Activated naive CD4-positive, alpha-beta T cell treated with anti-CD3 and anti-CD28 coated beads, Interleukin-2, amount 50 U/mL, for 16 hours (primary cell): ENCODE measurements at places on chromosomes 4 and X.
A peak's percentile ranks its signal among the peaks of the same experiment; 100 is the strongest.

- no peak for DNase-seq
Observed at GRCh38 chr4:183857040-183857439, 48.1 kb upstream of the STOX2 start.

GRCh38 chrX:115363372-115363771 is 73.9 kb downstream of the LUZP4 start:
- DNase-seq = no peak

DNA sequence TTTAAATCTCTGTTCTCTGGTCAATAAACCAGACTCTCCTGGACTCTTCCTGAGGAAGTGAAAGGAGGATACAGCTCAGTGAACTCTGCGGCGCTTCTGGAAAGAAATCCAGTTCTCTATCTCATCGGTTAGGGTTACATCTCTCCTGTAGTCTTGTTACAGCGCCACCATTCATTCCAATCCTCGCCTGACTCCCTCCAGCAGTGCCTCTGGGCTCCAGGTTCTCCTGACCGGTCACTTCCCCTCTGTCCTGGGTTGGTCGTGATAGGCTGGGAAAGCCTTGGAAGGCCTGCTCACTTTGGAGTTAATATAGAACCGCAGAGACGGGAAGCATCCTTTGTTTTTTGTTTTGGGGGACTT is 97.0 kb upstream of the STOX2 start:
- no peak for DNase-seq

DNA sequence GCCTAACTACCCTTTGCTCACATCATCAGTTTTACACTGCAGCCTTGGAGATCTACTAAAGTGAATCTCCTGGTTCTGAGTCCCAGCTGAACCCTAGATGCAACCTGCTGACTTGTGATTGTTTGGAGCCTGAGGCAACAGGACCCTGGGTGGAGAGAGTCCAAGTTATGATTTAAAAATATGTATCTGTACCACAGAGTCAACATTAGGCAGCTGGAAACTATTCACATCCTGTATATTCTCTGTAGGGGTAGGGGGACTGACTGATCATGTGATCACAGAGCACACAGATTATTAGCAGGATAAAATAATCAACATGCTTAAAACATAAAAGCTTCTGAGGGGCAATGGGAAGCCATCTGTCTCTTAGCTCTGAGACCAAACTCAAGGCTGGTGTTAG is 52.1 kb downstream of the CT47B1 start:
- no peak for DNase-seq

DNA sequence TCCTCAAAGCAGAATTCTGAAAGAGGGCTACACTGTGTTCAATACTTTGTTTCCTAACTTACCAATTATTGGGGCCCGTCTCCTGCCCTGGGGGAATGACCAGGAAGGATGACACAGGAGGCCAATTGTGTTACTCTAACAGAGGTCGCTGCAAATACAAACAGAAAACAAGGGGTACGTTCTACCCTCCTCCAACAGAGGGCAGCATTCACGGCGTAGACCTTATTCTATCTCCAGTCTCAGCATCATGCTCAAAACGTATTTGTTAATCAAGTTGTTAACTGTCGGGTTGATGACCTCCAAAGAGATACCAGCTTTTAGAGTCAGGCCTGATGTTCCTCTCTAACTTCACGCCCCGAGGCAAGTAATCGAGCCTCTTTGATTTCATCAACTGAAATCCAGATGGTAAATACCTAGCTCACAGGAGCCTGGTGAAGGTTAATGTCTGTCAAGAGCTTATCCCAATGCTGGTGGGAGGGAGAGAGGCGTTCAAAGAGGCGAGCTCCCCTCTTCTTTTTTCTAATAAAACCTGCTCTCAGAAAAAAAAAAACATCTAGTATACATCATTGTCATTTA is 181.0 kb upstream of the KCNIP4 start:
- peak; percentile 10 for DNase-seq

DNA sequence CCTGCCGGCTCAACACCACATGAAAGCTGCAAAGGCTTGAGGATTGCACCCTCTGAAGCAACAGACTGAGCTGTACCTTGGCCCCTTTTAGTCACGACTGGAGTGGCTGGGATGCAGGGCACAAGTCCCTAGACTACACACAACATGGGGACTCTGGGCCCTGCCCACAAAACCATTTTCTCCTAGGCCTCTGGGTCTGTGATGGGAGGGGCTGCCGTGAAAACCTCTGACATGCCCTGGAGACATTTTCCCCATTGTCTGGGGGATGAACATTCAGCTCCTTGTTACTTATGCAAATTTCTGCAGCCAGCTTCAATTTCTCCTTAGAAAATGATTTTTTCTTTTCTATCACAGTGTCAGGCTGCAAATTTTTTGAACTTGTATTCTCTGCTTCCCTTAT is 123.5 kb upstream of the SMARCAD1 start:
- DNase-seq = no peak

DNA sequence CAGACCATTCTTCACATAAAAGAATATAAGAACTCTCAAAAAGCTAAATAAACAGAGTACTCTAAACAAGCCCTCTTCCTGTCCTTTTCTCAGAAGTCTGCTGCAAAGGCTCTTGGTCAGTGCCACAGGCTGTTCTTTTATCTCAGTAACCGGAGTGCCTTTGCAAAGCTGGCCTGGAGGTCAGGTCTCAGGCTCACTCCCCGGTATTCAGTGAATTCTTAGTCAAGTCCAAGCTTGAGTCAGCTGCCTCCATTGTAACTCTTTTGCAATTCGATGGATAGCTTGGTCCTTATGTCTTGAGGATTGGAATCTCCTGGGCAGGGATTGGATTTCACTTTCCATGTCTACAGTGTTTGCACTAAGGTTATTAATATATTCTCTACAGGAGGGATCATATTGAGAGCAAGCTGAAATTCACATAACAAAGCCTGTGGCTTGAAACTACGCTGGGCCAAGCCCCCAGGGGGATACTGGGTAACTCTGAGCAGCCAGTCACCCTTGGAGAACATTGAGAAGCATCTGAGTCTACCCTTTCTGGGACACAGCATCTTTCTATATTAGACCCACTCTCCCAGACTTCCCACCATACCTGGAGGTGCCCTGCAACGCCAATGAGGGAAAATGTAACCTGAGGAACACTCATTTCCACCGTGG is 10.0 kb upstream of the HS6ST2 start:
- no peak for DNase-seq

- DNase-seq = no peak
Observed at GRCh38 chr4:124590480-124590879, 122.1 kb downstream of the ANKRD50 start.

DNA sequence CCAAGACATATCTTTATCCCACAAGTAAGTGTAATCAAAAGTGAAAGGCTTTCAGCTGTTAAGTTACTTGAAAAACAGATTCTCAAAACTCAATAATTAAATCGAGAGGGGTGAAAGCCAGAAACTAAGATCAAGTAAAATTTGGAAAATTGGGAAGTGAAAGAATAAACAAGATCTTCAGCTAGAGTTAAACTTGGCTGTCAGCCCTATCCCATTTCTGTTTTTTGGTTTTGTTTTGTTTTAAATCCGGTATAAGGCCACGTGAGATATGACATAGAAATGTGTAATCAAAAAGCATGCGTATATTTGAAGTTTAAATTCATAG is 856.8 kb downstream of the STIM2 start:
- DNase-seq = no peak

DNA sequence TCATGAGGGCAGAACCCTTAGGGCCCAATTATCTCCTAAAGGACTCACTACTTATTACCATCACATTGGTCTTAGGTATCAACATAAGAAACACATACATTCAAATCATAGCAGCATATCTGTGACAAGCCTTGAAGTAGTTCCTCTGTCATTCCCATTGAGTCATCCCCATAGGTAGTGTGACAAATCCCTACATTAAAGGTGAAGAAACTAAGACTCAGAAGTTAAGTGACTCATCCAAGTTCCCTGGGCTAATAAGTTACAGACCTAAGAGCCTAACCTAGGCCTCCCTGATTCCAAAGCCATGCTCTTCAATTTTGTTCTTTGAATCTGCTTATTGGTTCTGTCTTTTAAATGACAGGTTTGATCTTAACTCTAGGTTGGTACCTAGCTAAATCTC is 58.2 kb downstream of the CD38 start:
- no peak for DNase-seq

DNA sequence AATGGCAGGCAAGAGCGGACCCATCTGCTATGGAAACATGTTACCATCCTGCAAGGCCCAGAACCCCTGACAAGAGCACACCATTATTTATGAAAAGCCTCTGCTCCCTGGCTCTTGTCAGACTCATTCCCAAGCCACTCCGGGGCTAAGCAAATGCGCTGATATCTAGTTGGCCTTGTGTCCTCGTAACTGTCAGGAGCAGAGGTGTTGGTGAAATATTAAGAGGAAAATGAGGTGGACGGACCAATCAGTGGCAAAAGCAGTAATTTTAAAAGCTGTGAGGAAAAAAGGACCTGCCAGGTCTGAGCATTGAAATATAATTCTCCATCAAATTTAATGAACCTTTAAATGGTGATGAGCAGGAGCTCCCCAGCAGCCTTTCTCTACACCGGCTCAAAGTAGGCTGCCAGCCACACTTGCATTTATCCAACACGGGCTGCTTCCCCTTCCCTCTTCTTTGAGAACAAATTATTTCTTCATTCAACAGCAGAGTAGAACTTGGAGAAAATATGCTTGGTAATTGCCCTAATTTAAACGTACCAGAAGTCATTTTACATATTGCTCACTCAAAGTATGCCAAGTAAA is 214.3 kb downstream of the RASL11B start:
- no peak for DNase-seq

- DNase-seq = peak; percentile 46
Observed at GRCh38 chrX:41275661-41276609, 58.0 kb upstream of the DDX3X start.

- no peak for DNase-seq
Observed at GRCh38 chr4:124913237-124913636, 200.7 kb upstream of the ANKRD50 start.

DNA sequence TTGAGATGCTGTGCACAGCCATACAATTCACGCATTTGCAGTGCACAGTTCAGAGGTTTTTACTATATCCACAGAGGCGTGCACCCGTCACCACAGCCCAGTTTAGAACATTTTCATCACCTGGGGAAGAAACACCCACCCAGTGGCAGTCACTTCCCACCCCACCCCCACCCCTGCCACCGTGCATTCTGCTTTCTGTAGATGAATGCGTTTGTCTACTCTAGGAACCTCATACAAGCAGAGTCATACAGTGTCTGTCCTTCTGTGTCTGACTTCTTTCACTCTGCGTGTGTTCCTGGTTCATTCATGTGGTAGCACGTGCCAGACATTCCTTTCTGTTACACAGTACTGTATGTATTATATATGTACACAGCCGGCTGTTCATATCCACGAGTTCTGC is 122.8 kb downstream of the TBL1X start:
- no peak for DNase-seq

DNA sequence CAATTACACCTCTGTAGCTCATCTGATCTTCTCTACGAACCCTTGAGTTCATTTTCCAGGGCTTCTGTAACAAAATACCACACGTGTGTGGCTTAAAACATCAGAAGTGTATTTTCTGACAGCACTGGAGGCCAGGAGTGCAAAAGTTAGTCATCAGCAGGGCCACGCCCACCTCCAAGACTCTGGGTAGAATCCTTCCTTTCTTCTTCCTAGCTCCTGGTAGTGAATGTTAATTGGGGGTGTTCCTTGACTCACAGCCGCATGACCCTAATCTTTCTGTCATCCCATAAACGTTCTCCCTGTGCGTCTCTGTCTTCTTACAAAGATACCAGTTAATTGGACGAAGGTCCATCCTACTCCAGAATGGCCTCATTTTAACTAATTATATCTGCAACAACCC is 115.0 kb downstream of the TRIML1 start:
- no peak for DNase-seq

GRCh38 chr4:153465615-153466080 is 512 bp upstream of the TMEM131L start:
- DNase-seq = no peak

DNA sequence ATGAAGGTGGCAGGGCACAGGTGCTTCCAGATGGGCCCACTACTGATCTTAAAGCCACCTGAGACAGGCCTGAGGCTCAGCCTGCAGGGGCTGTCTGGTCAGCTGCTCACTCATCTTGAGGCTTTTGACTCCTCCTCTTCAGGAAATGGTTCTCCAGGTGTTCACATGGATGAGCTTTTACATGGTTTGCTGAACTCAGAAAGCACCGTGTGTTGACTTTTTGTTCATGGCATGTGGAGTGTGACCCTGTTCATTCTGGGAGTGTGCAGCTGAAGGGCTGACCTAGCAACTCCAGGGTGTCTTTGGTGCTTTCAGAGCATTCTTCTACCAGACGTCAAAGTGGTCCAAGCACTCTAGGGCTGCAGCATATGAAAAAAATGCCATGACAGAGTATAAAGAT is 111.1 kb downstream of the CCNG2 start:
- no peak for DNase-seq

DNA sequence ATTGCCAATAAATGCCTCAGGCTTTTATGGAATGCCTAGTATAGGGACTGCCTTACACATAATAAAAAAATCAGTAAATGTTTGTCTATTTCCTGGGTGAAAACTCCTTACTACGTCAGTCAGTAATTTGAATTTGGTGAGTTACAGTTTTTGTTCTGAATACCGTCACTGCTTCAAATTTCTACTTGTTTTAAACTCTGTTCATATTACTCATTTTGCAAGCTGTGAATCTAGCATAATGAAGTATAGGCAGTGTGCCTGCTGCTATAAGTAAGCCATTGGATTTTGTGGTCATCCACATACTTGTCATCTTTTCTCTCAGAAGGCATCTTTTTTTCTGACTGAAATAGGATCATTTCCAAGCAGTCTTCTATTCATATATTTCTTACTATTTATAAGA is 43.1 kb downstream of the SYNPO2 start:
- DNase-seq = no peak

- DNase-seq = no peak
Observed at GRCh38 chr4:179196511-179196910, 1754.3 kb upstream of the AGA start.

DNA sequence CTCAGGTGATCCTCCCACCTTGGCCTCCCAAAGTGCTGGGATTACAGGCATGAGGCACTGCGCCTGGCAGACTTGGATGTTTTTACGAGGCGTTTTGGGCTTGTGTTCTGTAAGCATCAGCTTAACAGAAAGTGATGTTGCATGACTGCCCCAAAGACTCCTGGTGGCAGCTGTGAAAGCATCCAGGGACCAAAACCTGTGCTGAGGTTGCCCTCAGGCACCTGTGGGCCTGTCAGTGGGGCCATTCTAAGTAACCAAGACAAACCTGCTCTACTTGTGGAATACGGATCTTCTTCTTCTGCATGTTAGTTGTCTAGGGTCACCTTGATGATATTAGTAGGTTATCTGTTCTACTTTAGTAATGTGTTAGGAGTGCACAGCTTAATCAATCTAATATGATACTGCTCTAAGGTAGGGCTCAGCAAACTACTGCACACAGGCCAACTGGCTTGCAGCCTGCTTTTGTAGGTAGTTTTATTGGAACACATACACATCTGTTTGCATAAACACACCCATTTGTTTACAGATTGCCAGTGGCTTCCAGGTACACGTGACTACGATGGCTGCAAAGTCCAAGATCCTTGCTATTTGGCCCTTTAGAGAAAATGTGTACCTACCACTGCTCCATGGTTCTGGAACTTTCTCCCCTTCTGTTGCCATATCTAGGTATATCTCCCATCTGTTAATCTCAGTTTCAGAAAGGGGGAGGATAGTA is 136.7 kb downstream of the GPR143 start:
- no peak for DNase-seq

GRCh38 chr4:141133146-141133998 is at the start of gene RNF150:
Gene RNF150, minus strand, starts transcription at chr4:141133469.
- DNase-seq = peak; percentile 23

GRCh38 chr4:125849869-125850268 is 535.1 kb downstream of the FAT4 start:
- DNase-seq = no peak

- no peak for DNase-seq
Observed at GRCh38 chr4:88166608-88167007, 8.2 kb upstream of the ABCG2 start.

- DNase-seq = no peak
Observed at GRCh38 chrX:9318766-9319165, 146.1 kb upstream of the TBL1X start.
